Suprapubic skin (tissue), 4 donors: ENCODE measurements at places on chromosomes 3 and 15. TPM values are rescaled to one million over a fixed set of nuclear protein-coding genes. Genes with fewer than 3 reads are reported as not detected.

Gene ZPLD1
- not detected for total RNA-seq

Gene C2CD4B
- total RNA-seq = 4.7 TPM

Gene GTPBP8
- 25.2 TPM for total RNA-seq

Gene TMEM158
- 3.5 TPM for total RNA-seq

Gene IGSF10
- 7.1 TPM for total RNA-seq

Gene ITGA11
- 3.6 TPM for total RNA-seq

Gene C3orf70
- 3.6 TPM for total RNA-seq

Gene NMNAT3
- total RNA-seq = 34.8 TPM

Gene C15orf62
- total RNA-seq = 6.8 TPM

Gene B3GALNT1
- total RNA-seq = 6.4 TPM

Gene ZBTB38
- 72.2 TPM for total RNA-seq

Gene SELENOT
- total RNA-seq = 97.2 TPM

Gene C3orf62
- 8.5 TPM for total RNA-seq

Gene GNAT1
- 0.64 TPM for total RNA-seq

Gene LHFPL4
- total RNA-seq = not detected

Gene GNAI2
- 71.3 TPM for total RNA-seq

Gene RTP1
- not detected for total RNA-seq

Gene CXCR6
- total RNA-seq = 0.59 TPM

Gene ZSCAN29
- 21.1 TPM for total RNA-seq

Gene ISLR
- 11.5 TPM for total RNA-seq

Gene SLC28A2
- total RNA-seq = not detected

Gene CLN6
- total RNA-seq = 23.1 TPM

Gene SCAP
- total RNA-seq = 142 TPM

Gene LRRC31
- total RNA-seq = not detected

Gene SAMD7
- not detected for total RNA-seq

Gene KLHL40
- not detected for total RNA-seq

Gene BCHE
- 4.8 TPM for total RNA-seq

Gene NPRL2
- 23.0 TPM for total RNA-seq

Gene ZNF662
- total RNA-seq = 34.4 TPM

Gene GOLGA8J
- total RNA-seq = not detected

Gene TRIM71
- not detected for total RNA-seq

Gene CIB1
- total RNA-seq = 40.1 TPM

Gene PAQR5
- 9.9 TPM for total RNA-seq

Gene MORC1
- total RNA-seq = not detected

Gene ZIC1
- total RNA-seq = not detected

Gene OXTR
- 0.31 TPM for total RNA-seq

Gene NDN
- 8.4 TPM for total RNA-seq

Gene AP2M1
- total RNA-seq = 112 TPM

Gene CTXN2
- not detected for total RNA-seq

Gene EAF1
- 33.4 TPM for total RNA-seq

Gene SPINK8
- not detected for total RNA-seq

Gene FAIM
- 4.3 TPM for total RNA-seq

Gene C15orf39
- total RNA-seq = 35.2 TPM

Gene ZMYND10
- total RNA-seq = 4.7 TPM

Gene PDHB
- total RNA-seq = 89.8 TPM

Gene COX5A
- 118 TPM for total RNA-seq

Gene TMEM45A
- total RNA-seq = 398 TPM

Gene TLR9
- not detected for total RNA-seq

Gene ADAMTSL3
- total RNA-seq = 3.6 TPM

Gene ILDR1
- 1.9 TPM for total RNA-seq

Gene ACTC1
- total RNA-seq = 1.4 TPM

Gene RHOV
- total RNA-seq = 96.3 TPM

Gene TMEM40
- 54.6 TPM for total RNA-seq

Gene GPR15
- not detected for total RNA-seq

Gene PPP1R14D
- total RNA-seq = not detected

Gene ANKUB1
- total RNA-seq = not detected
